Tongue (tissue), 3 donors: ENCODE measurements at places on chromosomes 2 and 18.

DNA sequence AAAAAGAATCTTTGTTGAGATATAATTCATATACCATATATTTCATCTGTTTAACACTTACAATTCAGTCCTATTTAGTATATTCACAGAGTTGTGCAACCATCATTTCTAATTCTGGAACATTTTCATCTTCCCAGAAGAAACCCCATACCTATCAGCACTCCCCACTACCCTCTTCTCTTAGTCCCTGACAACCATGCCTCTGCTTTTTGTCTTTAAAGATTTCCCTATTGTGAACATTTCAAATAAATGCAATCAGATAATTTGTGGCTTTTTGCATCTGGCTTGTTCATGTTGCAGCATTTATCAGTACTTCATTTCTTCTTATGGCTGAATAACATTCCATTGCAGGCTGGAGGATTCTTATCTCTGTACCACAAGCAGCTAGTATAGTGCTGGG is 305.9 kb upstream of the MEX3C start:
- no peak for DNase-seq

- no peak for DNase-seq
Measured at GRCh38 chr2:113700186-113700841, 56.1 kb downstream of the SLC35F5 start.

- DNase-seq: peak; percentile 53
Measured at GRCh38 chr18:43526426-43527145, 249.3 kb upstream of the SYT4 start.

DNA sequence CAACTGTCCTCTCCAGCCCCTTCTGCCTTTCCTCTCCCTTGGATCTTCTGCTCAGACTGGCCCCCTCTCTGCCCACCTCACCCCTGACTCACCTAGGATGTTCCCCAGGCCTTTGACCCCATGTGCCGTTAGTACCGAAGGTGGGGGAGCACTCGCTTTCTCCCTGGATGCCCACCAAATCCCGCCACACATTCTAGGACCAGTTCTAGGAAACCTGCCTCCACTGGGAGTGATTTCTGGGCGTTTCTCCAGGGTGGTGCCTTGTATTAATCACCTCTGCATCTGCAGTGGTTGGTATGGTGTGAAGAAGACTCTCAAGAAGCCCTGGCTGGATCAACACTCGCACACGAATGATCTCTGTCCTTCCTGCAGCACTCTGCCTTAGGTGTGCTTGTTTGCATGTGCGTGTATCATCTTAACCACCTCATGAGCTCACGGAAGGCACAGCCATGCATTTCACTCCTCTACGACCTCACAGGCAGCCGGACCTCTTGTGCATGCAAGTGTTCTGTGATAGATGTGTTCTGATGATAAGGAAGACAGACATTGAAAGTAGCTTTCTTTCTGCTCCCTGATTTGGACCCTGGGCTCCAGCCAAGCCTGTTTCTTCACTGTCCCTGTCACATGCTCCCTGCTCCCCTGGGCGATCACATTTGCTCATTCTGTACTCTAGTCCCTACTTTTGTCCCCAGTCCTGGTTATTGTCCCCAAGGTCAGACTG is 69.4 kb downstream of the LIPG start:
- DNase-seq: no peak
